ENCODE measurements at places on chromosomes 2 and 18.
A peak's percentile ranks its signal among the peaks of the same experiment; 100 is the strongest.

GRCh38 chr2:102485147-102485785, 12.2 kb downstream of the SLC9A4 start:
- DNase-seq: no peak

DNA sequence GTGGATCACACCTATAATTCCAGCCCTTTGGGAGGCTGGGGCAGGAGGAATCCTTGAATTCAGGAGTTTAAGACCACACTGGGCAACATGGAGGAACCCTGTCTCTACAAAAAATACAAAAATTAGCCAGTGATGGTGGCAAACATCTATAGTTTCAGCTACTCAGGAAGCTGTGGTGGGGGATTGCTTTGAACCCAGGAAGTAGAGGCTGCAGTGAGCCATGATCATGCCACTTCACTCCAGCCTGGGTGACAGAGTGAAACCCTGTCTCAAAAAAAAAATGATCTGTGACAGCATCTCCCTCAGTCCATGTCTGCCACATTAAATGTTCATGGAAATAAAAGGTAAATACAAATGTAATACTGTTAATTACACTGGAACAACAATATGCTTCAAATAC, 121.4 kb upstream of the COL5A2 start:
- DNase-seq: no peak

- peak; percentile 5 for DNase-seq
These were observed 206.2 kb downstream of the ARL4C start for GRCh38 chr2:234290671-234291070.

DNA sequence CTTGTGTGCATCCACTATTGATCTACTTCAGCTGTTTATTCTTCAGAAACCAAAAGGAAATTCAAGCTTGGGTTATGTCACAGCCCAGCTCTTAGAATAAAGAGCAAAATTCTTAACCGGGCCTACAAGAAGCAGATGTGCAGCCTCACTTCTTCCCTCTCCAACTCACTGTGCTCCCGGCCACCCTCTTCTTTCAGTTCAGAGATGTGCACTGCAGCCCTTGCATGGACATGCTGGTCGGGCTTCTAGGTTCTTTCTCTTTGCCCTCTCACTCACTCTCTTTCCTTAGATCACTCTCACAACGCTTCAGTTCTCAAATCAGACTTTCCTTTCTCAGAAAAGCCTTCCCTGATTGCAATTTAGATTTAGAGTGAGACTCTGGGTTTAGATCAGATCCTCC, 104.1 kb downstream of the CHN1 start:
- DNase-seq: peak; percentile 49

- peak; percentile 11 for DNase-seq
These were observed 62.3 kb upstream of the BOD1L2 start for GRCh38 chr18:57084331-57085271.

DNA sequence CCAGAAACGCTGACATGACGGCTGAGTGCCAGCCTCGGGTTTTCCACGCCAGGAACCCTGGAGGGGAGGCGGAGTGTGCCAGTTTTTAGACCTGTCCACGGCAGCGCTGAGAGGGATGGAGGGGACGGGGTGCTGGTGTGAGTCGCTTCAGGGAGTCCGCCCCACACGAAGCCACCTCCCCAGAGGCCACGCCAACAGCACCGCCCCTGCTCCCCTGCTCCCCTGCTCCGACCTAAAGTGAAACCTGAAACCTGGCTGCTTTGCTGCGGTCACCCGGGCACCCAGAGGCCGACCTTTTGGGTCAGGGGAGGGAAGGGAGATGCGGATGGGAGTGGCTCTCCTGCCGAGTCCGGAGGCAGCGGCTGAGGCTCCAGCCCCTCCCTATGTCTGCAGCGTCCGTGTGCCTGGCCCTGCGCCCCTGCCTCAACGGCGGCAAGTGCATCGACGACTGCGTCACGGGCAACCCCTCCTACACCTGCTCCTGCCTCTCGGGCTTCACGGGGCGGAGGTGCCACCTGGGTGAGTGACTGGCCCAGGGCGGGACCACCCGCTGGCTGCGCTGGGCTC, 38.1 kb downstream of the SNED1 start:
- peak; percentile 34 for DNase-seq

GRCh38 chr2:3128786-3129185, 248.8 kb downstream of the EIPR1 start:
- DNase-seq: no peak

Measured in EH (cell line).